ENCODE measurements at places on chromosomes 2 and 18. TPM values are rescaled to one million over a fixed set of nuclear protein-coding genes. Genes with fewer than 3 reads are reported as not detected.

The GDF7 gene
- not detected for total RNA-seq

The CD28 gene
- total RNA-seq = 205 TPM

- peaks cover 66% of the 10 kb centered on the region for H3K36me3 ChIP-seq
- H3K27me3 ChIP-seq = no peaks in the 10 kb centered on the region
- peaks cover 23% of the 10 kb centered on the region for H3K4me1 ChIP-seq
- DNase-seq = no peak
- no peak overlapping the region for H3K4me3 ChIP-seq
These were observed 26.4 kb downstream of the ELP2 start for GRCh38 chr18:36155851-36156757.

DNA sequence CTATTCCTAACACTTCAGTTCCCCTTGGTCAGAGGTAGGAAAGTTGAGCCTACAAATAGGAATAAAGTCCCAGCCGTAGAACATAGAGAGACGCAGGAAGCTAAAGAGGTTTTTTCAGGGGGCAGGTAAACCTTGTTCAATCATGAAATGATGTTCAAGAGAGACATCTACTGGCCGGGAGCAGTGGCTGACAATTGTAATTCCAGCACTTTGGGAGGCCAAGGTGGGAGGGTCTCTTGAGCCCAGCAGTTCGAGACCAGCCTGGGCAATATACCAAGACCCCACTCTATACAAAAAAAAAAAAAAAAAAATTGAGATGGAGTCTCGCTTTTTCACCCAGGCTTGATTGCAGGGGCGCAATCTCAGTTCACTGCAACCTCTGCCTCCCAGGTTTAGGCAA is 66.7 kb upstream of the DNAJC10 start:
- DNase-seq = no peak
- H3K36me3 ChIP-seq = no peaks in the 10 kb centered on the region
- peaks cover 29% of the 10 kb centered on the region for H3K4me1 ChIP-seq
- H3K27ac ChIP-seq = no peak overlapping the region
- no peak overlapping the region for H3K4me3 ChIP-seq

GRCh38 chr18:47274961-47275360 is 23.5 kb upstream of the SKOR2 start:
- DNase-seq = no peak
- H3K36me3 ChIP-seq = no peaks in the 10 kb centered on the region
- no peak overlapping the region for H3K27ac ChIP-seq
- H3K27me3 ChIP-seq = peaks cover 16% of the 10 kb centered on the region
- H3K4me1 ChIP-seq = no peaks in the 10 kb centered on the region
- no peak overlapping the region for H3K4me3 ChIP-seq

DNA sequence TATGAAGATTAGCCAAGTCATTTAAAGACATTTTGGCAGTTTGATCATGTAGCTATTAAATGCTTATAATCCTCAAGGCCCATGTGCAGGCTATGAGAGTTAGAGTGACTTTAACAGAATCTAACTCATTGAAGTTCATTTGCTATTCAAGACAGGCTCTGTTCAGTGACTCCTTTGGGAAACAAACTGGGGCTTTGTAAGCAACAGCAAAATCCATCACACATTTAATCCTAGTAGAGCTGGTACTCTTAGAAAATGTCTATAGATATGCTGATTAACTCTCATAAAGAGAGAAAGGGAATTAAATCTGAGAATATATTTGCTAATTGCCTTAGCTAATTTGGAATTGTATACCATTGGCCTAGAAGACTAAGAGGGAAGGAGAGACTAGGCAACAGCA is 182.8 kb upstream of the SESTD1 start:
- no peak for DNase-seq
- H3K36me3 ChIP-seq = no peaks in the 10 kb centered on the region
- H3K4me1 ChIP-seq = no peaks in the 10 kb centered on the region

DNA sequence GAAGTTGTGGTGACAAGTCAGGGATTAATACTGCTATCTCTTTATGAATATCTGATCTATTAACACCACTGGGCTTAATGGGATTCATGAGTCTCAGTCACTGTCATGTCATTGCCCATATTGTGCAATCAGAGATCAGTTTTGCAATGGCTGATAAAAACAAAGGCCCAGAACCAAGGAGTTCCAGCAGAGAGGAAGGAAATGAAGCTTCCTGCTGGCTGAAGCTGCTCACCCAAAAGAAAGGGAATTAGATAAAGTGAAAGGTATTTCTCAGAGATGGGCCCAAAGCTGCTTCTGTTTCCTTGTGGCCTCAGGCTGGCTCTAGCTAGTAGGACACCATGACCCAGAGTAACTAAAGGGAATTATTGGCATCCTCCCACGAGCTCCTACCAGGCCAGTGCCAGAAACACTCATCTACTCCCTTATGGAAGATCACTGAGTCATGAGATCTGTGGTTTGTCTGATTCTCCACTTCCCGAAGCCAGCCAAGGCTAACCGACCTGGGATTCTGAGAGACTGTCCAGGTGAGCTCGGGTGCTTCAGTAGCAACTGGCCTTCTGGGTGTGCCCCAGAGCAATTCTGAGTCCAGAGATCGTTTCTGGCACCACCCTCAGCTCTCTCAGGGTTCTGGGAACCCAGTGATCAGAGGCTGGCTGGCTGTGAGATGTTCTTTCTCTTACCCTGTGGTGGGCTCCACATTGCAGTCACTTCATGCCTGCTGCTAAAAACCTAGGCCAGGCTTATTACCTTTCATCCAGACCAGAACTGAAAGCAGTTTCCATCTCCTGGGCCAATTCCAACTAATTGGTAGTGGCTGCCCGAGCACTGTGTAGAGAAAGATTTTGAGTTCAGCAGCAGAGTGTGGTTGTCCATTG is 129.5 kb upstream of the PELI1 start:
- H3K4me1 ChIP-seq = peaks cover 26% of the 10 kb centered on the region
- H3K4me3 ChIP-seq = no peak overlapping the region
- no peak overlapping the region for H3K27ac ChIP-seq
- no peaks in the 10 kb centered on the region for H3K27me3 ChIP-seq
- DNase-seq = no peak

DNA sequence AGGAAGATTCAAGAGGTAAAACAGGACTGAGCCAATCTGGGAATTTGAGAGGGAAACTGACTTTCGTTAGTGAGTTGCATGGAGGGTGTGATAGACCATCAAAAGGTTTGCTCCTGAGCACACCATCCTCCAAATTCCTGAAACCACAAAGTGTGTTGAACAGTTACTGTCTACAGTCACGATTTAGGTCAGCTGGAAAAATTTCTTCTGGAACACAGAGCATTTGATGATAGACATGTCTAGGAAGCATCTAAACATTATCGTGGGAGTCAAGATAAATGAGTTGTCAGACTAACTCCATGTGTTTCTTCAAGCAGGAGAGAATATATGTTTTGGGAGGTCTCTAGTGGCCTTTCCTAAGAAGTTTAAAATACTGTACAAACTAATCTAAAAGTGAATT is 449.4 kb upstream of the SLC14A2 start:
- no peak overlapping the region for H3K4me3 ChIP-seq
- no peak overlapping the region for H3K27ac ChIP-seq
- H3K36me3 ChIP-seq = no peaks in the 10 kb centered on the region

DNA sequence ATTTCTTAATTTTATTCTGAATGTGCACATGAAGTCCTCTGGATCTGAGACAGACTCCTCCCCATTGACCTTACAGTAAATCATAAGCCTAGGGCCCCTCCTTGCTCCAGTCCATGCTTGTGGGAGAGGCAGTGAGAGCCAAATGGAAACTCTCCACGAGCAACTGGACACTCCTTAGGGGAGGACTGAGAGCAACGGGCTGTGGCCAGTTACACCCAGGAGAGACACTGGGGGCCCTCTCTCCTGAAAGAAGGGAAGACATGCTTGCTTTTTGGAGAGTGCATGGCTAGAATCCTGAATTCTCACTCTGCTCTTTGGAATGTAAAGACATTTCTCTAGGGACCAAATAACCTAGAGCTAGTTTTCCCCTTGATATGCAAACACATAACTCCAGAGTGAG is 49.0 kb upstream of the BIN1 start:
- DNase-seq = no peak
- no peaks in the 10 kb centered on the region for H3K36me3 ChIP-seq

DNA sequence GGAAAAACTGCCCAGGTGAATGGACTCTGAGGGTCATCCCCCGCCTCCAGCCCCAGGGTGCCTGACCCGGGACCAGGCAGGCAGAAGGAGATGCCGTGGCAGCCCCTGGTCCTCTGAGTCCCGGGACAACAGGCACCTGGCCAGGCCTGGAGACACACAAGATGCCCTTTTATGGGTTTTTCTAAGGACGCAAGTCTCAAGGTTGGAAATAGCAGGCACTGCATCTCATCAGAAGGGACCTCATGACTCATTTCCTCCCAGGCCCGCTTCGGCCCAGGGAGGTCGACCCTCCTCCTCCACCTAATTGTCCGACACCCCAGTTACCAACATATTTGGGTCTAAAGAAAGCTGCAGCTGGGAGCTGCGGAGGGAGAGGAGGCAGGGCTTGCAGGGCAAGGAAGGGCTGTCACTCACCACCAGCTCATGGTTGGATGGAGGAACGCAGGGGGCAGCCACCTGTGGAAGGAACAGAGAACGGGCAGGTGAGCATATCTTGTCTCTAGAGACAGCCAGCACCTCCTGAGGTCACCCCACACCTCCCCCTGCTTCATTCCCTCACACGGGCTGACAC is 82.9 kb downstream of the TNS1 start:
- H3K4me1 ChIP-seq = no peaks in the 10 kb centered on the region
- DNase-seq = no peak

GRCh38 chr18:7877609-7878008 is 310.5 kb downstream of the PTPRM start:
- no peak overlapping the region for H3K4me3 ChIP-seq
- H3K36me3 ChIP-seq = no peaks in the 10 kb centered on the region
- no peak overlapping the region for H3K27ac ChIP-seq
- no peaks in the 10 kb centered on the region for H3K27me3 ChIP-seq

- H3K27ac ChIP-seq = no peak overlapping the region
- no peaks in the 10 kb centered on the region for H3K36me3 ChIP-seq
- DNase-seq = no peak
- H3K4me3 ChIP-seq = no peak overlapping the region
- H3K27me3 ChIP-seq = no peaks in the 10 kb centered on the region
These were observed 323.3 kb upstream of the RAB6C start for GRCh38 chr2:129656081-129656598.

All from activated CD4-positive, alpha-beta memory T cell treated with anti-CD3 and anti-CD28 coated beads, Interleukin-2, amount 10 ng/mL, durations not matched to agents 7 days and 5 days (primary cell).